ENCODE measurements at places on chromosomes 2 and 18. TPM values are rescaled to one million over a fixed set of nuclear protein-coding genes. Genes with fewer than 3 reads are reported as not detected.

Gene IL1RL1
- 0.17 TPM for total RNA-seq

Gene CYP26B1
- total RNA-seq: 0.60 TPM

Gene CCBE1
- total RNA-seq: 0.14 TPM

Gene ALPI
- total RNA-seq: not detected

Gene PDCD1
- not detected for total RNA-seq

Gene RASGRP3
- total RNA-seq: 202 TPM

DNA sequence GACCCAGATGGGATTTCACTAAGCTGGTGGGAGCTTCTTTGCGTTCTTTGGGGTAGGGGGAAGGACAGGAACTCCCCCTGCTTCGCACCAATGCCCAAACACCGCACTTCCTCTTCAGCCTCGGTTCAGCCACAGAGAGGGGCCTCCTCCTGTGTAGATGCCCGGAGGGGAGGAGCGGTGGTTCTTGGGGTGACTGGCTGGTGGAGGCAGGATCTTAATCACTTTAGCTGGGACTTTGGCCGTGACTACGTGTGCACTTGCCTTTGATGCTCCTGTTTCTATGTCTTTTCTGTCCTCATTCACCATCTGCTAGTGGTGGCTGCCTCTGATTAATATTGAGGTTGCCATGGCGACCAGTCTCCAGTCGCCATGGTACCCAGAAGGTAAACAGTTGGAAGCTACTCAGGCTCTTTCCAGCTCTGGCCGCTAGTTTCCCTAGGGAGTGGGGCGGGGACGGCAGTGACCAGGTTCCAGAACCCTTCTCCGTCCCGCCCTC lies 1.9 kb downstream of the CNGA3 start:
- DNase-seq: no peak

GRCh38 chr2:61911510-61911909 lies 6.0 kb downstream of the COMMD1 start:
- DNase-seq: no peak

- DNase-seq: peak; percentile 30
Observed at GRCh38 chr2:74573747-74574562, 19.4 kb downstream of the DOK1 start.

- DNase-seq: no peak
Observed at GRCh38 chr2:127650041-127650784, 4.3 kb downstream of the GPR17 start.

GRCh38 chr18:63924551-63924950 lies 16.8 kb downstream of the SERPINB10 start:
- no peak for DNase-seq

DNA sequence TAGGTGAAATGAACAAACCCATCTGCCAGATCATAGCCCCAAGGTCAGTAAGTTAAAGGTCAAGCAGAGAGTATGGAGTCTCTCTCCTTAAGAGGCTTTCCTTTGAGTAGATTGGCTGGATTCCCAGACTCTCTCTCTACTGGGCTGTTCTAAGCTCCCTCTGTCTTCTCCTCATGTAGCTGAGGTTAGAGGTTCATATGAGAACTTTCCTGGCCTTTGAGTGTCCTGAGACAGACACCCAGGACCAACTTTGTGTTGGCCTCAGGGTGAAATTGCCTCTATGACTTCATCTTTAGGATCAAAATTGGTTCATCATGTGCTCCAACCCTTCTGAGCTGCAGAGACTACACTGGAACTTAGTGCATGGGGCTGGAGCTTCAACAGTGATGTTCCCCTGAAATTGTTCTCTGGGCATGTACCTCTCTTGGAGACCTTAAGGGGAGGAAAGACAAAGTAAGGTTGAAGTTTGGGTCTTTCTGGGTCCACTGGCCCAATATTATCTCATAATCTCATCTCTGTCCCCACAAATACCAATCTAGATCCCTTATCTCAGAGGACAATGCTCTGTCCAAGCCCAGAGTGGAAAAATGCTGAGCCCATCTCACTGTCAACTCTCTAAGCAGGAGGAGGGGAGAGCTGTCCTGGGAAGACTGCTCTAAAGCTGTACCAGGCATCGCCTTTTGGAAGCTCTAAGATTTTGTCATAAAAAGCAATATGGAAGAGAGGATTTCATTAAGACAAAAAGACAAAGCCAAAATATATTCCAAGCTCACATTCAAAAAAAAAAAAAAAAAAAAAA lies 177.3 kb upstream of the ARL4C start:
- no peak for DNase-seq

- DNase-seq: no peak
Observed at GRCh38 chr18:12819322-12819721, 64.7 kb downstream of the PTPN2 start.

- DNase-seq: no peak
Observed at GRCh38 chr18:62196079-62196478, 9.0 kb downstream of the RELCH start.

GRCh38 chr2:14125624-14126293 lies 506.8 kb upstream of the LRATD1 start:
- DNase-seq: no peak
